Activated naive CD4-positive, alpha-beta T cell treated with anti-CD3 and anti-CD28 coated beads, Interleukin-2, amount 50 U/mL, for 72 hours (primary cell): ENCODE measurements at places on chromosomes 2 and 18.

DNA sequence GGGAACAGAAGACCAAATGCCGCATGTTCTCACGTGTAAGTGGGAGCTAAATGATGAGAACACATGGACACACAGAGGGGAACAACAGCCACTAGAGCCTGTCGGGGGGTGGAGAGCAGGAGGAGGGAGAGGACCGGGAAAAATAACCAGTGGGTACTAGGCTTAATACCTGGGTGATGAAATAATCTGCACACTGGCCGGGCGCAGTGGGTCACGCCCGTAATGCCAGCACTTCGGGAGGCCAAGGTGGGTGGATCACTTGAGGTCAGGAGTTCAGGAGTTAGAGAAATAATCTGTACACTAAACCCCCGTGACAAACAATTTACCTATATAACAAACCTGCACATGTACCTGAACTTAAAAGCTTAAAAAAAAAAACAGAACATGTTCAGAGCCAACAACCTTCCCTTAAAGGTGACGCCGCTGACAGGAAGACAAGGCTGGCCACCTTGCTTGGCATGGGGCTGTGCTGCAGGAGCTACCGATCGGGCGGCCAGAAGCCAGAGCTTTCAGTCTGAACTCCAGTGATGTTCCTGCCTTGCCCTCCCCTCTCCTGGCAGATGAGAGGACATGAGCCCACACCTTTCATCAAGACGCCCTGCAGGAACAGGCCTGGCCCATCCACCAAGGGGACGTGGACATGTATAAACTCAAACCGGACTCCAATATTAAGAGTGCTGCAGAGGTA, 11.2 kb downstream of the SLC66A2 start:
- no peak for DNase-seq

GRCh38 chr18:78937166-78937565, 42.5 kb upstream of the SALL3 start:
- DNase-seq, result no peak

DNA sequence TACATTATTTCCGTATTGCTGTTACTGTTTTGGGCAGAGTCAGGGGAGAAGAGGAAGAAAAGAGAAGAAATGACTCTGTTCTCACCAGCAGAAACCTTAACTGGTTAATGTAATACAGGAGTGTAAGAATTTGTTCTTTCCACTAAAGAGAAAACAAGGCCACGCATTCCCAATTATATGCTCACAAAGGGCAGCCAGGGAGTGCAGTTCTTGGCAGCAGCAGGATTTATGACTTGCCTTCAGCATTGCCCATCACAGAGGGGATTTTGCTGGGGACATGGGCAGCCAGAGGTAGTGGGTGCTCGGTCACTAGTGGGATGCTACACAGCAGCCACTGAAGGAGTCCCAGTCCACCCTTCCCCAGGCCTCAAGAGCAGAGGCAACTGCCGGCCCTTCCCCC, 18.4 kb downstream of the MREG start:
- no peak for DNase-seq

GRCh38 chr2:182763311-182763912, 47.4 kb downstream of the DNAJC10 start:
- DNase-seq, result no peak

GRCh38 chr2:144490017-144490416, 29.9 kb downstream of the ZEB2 start:
- no peak for DNase-seq

DNA sequence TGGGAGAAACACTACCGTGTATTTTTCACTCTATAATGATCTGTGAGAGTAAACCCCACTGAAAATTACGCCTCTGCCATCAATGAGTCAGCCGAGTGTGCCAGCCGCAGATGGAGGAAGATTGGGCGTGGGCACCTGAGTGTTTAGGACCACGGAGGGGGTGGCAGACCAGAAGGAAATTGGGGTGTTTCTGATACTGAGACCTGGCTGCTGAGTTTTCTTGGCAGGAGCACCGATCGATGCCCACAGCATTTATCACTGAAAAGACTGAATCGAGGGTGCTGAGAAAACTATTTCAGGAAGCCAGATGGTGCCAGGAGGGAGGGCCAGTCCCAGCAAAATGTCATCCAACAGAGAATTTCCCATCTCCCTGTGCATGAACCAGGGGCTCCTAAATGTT, 91.9 kb upstream of the TPO start:
- DNase-seq, result no peak

GRCh38 chr18:25099895-25100294, 252.1 kb downstream of the ZNF521 start:
- no peak for DNase-seq

DNA sequence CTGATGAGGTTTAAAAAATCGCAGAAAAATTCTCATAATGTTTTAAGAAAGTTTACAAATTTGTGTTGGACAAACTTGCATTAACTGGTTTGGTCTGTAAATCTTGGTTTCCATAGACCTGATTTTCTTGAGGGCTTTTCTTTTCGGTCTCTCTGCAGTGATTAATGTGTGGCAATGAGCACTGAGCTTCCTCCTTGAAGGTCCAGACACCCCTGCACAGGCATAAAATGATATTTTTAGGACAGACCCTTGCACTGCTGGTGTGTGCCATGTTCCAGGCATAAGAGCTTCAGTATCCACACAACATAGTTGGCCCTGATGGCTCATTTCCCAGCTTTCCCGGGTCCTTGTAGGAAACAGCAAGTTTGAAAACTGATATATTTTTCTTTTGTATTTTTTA, 33.7 kb downstream of the MRPL33 start:
- DNase-seq, result no peak

DNA sequence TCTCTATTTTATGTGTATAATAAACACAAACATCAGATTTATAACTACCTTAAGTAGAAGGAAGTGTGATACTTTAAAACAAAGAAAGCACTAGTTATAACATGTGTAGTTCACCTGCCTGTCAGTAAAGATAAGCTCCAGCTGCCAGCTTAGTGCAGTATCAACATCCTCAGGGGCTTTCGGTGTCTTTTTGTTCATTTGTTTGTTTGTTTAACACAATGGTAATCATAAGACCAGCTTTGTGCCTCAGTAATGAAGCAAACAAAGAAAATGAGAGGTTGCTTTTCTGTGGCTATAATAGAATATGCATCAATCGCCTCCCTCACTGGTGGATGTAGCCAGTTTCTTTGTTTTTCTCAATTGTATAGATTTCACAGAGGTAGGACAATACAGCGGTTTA, 1499.0 kb upstream of the TMEFF2 start:
- no peak for DNase-seq

DNA sequence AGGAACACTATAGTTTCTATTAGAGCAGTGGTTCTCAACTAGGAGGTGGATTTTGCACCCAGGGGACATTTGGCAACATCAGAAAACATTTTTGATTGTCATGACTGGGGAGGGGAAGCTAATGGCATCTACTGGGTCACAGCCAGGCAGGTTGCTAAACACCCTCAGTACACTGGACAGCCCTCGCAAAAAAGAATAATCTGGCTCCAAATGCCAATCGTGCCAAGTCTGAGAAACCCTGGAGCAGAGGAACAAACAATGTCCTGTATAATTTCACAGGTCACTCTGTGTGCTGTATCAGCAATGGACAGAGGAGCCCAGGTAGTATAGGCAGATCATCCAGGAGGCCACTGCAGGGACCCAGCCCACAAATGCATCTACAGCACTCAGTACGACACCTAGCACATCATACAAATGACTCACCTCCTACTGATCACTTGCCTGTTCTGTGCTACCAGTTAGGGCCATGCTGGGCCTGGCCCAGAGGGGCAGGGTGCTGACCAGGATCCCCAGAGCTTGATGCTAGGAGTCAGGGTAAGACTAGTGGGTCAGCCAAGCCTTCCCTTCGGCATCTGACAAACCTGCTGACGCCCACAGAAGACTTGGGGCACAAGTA, 37.6 kb downstream of the SFXN5 start:
- DNase-seq, result no peak

DNA sequence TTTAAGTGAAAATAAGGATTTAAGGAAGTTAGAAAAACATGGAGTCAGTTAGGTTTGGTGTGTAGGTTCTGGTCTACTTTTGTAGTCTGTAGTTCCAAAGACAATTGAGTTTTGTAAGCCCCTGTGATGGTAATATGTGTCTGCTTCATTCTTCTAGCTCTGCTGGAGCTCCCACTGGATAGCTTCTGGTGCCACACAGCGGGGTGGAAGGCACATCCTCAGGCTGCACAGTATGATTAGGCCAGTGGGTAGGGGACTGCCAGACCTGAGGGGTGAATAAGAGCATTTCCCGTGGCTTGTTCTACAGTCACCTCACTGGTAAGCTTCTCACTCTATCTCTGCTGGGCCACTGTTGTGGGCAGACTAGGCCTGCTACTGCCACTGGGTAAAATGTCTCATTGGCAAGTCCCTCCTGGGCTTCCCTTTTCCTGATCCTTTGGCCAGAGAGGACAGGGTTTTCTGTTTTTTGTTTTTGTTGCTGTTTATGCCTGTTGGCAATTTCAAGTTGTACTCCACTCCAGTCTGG, 44.5 kb downstream of the TMEM131 start:
- no peak for DNase-seq

- DNase-seq, result no peak
These were observed 33.9 kb downstream of the FN1 start for GRCh38 chr2:215401896-215402379.

GRCh38 chr18:48639772-48640432, 101.1 kb downstream of the CTIF start:
- no peak for DNase-seq

GRCh38 chr2:102880731-102881130, 118.9 kb downstream of the TMEM182 start:
- no peak for DNase-seq

DNA sequence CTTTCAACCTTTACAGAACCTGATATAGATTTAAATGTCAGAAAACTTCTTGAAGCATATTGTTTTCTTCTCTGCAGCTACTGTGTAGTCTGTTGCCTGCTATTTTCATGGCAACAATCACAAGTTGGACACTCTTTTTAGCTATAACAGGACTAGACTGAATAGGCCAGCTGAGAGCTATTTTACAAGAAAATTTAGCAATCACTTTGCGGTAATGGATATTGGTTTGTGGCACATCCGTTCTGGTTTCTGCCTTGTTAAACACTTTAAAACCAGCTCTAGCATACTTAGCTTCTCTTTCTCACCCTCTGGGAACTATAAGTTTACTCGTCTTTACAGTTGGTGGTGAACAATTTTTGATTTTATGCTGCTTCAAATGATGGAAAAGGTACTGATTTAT, 125.7 kb downstream of the MAP2 start:
- no peak for DNase-seq

DNA sequence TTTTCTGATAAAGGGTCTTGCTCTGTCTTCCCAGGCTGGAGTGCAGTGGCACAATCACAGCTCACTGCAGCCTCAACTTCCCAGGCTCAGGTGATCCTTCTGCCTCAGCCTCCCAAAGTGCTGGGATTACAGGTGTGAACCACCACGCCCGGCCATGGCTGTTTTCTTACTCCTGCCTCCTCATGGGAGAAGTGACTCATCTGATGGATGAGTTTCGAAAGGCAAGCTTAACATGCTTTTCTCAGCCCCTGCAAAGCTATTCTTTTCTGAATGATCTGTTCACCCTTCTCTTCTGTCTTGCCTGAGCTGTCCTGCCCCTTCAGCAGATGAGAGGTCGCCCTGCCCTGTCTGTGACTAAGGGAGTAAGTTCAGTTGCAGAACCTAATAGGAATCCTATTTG, 929 bp upstream of the CREG2 start:
- DNase-seq, result no peak

DNA sequence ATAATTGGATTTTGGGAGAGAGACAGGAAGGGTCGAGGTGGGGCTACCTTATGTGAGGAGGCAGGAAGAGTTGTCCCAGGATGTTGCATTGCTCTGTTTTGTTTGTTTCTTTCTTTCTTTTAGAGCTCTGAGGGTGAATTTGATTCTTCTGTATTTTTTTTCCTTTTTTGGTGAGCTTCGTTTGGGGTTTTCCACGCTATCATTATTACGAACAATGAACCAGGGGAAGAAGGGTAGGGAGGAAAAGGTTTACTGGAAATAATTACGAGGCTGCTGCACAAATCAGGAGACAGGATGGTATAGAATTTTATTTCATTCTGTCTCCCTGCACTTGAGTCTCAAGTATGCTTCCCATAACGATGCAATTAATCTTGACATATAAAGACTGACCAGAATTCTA, 51.4 kb upstream of the ZNF516 start:
- DNase-seq, result no peak

DNA sequence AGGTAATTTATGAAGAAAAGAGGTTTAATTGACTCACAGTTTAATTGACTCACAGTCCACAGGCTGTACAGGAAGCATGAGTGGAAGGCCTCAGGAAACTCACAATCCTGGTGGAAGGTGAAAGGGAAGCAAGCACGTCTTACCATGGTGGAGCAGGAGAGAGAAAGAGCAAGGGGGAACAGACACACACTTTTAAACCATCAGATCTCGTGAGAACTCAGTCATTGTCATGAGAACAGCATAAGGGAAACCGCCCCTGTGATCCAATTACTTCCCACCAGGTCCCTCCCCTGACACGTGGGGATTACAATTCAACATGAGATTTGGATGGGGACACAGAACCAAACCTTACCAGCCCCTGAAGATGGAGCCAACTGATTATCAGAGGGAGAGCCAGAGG, 11.2 kb upstream of the PUM2 start:
- no peak for DNase-seq

GRCh38 chr2:241666627-241667400, 19.8 kb downstream of the DTYMK start:
- DNase-seq, result no peak

- DNase-seq, result no peak
These were observed 816 bp downstream of the CDH2 start for GRCh38 chr18:28175930-28176697.

DNA sequence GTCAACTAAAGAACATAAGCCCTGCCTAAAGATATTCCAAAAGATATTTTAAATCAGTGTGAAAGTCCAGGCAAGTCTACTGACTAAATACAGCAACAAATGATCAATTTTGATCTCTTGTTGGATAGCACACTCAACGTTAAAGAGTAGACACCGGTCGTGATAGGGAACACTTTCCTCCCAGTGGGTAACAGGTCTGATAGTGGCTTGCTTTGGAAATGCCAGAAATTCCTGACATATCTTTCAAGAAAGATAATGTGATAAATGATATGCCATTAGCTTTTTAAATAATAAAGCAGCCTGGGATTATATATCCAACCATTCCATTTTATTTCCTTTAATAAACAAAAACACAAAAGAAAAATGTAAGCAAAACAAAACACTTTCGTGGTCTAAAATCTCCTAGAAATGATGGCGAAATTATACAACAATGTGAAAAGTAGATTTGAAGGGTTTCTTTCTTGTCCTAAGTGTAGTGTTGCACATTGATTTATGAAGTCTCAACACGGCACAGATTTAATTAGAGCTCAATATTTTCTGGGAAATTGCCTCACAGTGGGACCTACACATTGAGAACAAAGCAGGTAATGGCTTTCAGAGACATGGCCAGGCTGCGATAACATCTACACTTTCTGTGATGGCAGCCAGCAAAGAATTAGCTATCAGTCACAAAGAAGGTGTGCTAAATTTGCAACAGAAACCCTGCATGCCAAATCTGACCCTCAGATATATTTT, 158.6 kb downstream of the PPP1R1C start:
- no peak for DNase-seq

DNA sequence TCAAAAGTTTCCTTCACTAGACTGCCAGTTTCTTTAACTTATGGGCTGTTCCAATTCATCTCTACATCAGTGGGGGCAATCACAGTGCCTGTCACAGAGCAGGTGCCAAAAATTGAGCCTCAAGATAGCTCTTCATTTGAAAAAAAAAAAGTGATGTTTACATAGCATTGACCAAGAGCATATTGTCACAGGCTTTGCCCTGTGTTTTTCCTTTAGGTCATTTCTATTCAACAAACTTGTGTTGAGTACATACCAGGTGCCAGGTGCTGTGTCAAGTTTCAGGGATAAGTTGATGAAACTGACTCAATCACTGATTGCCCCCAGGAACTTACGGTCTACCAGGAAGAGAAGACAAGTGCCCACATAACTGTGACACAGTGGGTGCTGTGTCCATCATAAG, 22.2 kb upstream of the NT5C1B start:
- DNase-seq, result no peak
